BJ (cell line): ENCODE measurements at places on chromosomes 3 and 15.
A peak's percentile ranks its signal among the peaks of the same experiment; 100 is the strongest.

- no peak for DNase-seq
Observed at GRCh38 chr3:9878700-9879099, 1.4 kb downstream of the CIDEC start.

GRCh38 chr15:75452865-75453702, 1.6 kb upstream of the SIN3A start:
- DNase-seq, result no peak

- no peak for DNase-seq
Observed at GRCh38 chr3:146421819-146422759, 47.3 kb downstream of the PLSCR2 start.

- no peak for DNase-seq
Observed at GRCh38 chr15:91521996-91522395, 331.5 kb upstream of the SLCO3A1 start.

DNA sequence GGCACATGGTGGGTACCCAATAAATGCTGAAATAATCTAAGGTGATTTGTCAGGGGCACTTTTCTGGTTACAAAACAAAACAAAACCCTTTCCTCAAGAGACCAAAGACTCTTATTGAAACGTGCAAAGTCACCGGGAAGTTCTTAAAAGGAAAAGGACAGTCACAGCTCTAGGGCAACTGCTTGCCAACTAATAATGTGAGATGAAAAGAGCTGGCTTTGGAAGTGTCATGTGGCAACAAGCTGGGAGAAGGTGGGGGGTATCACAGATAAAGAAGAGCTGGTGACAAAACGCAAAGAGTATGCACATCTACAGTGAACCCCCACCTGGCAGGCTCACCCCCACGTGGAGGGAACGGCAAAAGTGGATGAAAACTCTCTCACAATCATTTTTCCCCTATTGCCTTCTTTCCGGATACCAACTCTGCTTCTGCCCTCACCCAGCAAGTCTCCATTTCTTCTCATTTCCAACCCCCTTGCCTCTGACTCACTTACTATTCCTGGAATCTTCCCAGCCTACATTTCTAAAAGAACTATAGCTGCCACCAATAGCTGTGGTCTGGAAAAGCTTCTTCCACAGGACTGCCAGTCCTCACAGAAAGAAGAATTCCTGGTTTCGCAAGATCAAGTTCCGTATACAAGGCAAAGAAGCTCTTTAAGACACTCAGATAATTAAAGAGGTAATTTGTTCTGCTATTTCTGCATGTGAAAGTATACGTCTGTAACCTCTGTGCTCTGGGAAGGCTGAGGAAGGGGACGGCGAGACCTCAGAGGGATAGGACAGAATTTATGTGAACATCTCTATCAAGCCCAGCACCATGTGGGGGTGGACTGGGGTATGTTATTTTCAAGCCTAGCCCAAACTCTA, 21.8 kb upstream of the ANPEP start:
- peak; percentile 93 for DNase-seq

GRCh38 chr3:59605318-59605717, 555.5 kb upstream of the CFAP20DC start:
- no peak for DNase-seq

- no peak for DNase-seq
Observed at GRCh38 chr3:188059351-188059750, 94.6 kb upstream of the LPP start.

DNA sequence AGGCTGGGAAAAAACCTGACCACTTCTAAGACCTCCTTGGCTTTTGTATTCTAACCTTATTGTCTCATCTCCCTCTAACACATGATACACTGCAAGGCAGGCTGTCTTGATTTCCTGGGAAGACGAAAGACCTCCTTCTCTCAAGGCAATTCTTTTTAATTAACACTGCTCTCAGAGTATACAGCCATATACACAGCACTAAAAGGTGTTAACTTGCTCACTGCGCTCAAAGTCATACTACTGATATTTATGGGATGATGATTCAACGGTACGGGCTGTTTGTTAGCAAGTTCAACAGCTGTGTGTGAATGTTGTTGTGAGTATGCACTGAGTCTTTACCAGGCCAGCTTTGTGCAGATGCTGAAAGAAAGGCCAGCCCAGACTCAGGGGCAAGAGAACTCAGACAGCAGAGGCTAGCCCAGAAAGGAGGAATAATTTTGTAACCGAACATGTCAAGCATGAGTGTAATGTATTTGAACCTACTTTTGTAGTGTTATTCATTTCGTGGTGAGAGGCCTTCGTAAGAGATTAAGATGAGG, 229.9 kb downstream of the IL5RA start:
- DNase-seq, result no peak

DNA sequence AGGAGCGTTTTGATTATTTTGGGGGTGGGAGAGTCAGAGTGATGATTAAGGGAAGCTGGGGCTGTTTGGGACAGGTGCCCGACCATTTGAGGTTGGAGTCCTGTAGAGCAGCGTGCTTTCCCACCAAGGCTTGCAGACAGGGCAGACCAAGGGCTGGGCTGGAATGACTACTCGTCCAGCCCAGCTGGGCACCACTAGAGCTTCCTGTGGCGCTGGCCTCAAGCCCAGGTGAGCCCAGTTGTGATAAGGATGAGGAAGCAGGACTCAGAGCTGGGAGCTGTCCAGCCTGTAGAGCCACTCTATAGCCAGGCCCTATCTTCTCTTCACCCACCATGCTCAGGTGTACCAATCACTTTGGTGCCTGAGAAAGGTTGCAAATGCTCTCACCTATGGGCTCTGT, 75.8 kb upstream of the ACAN start:
- no peak for DNase-seq

DNA sequence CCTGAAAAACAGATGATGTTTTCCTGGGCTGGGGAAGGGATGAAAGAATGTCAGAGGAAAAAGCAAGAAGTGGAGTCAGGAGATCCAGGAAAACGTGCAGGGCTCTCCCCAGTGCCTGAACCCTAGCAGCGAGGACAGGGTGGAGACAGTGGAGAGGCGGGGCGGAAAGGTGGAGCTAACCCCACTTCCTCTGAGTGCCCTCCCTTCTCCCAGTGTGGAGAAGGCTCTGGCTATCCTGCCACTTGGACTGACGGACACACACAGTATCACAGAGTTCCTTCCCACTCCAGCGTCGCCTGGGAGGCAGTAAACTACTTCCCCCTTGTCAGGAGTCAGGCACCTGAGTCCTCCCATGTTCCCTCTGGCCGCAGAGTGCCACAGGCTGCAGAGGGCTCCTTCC, 125.3 kb upstream of the CHRNA7 start:
- no peak for DNase-seq

DNA sequence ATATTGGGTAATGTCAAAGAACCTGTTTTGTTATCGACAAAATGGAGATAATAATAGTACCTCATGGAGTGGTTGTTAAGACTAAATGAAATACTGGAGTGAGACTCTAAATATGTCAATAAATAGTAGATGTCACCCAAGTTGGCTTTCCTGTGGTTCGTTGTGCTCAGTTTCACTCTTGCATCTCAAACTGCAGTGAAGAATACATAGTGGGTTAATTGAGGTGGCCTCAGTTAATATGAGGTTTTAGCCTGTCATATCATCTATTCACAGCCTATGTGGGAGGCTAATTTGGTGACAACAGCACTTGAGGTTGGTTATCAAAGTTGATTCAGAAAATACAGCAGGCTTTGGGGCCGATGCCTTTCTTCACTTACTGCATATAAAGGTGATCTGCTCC, 485.5 kb upstream of the SUCLG2 start:
- DNase-seq, result no peak

- no peak for DNase-seq
Observed at GRCh38 chr3:37130448-37130847, 43.9 kb downstream of the LRRFIP2 start.

- DNase-seq, result no peak
Observed at GRCh38 chr3:177279118-177279815, 82.0 kb upstream of the TBL1XR1 start.

- DNase-seq, result no peak
Observed at GRCh38 chr3:146834917-146835316, 229.8 kb upstream of the PLSCR5 start.

DNA sequence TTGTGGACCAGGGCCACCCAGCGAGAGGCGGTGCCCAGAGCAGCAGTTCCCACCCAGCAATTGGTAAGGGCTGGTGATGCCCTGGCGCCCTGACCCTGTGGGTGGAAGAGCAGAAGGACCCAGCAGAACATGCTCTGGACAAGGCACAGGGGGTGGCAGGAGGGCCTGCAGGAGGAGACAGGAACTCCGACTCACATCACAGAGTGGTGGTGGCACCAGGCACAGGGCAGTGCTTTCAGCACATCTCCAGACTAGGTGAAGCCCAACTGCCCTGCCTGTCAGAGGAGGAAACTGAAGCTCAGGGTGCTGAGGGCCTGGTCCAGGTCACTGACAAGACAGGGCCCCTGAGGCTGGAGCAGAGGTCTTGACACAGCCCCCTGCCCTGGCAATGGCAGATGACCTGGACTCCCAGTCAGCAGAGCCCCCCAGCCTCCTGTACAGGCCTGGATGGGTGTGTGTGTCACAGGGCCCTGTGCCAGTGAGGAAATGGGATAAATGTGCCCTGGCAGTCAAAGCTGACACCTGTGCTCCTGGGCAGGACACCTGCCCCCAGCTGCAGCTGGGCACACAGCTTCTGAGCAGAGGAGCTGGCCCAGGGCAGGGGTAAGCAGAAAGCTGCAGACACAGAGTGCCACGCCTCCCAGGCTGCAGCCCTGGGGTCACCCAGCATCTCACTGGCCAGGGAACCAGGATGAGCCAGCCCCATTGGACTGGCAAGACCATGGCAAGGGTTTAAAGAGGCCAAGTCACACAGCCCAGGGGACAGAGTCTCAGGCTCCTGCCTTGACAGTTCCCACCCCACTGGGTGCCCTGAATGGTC, 11.4 kb downstream of the KLF15 start:
- DNase-seq, result no peak

DNA sequence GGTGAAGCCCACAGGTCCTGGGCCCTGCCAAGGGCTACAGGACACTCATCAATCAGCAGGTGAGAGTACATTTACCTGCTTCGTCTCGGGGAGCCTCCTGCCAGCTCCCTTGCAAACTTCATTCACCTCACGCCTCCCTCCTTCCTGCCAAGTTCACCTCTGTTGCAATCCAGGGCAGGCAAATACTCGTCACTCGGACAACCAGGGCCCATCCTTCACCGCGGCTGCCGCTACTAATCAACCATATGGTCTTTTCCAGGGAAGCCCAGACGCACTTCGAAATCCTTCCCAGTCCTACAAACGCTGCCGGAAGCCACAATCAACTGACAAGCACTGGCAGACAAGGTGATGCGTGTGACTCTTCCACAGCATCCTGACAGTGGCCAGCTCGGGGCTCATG, 200.7 kb upstream of the NSMCE3 start:
- no peak for DNase-seq
